Nucleus accumbens (tissue), 56 donors: ENCODE measurements at places on chromosomes 11 and 22.

- no peak for DNase-seq
Measured at GRCh38 chr11:71986131-71986530, 12.6 kb upstream of the IL18BP start.

DNA sequence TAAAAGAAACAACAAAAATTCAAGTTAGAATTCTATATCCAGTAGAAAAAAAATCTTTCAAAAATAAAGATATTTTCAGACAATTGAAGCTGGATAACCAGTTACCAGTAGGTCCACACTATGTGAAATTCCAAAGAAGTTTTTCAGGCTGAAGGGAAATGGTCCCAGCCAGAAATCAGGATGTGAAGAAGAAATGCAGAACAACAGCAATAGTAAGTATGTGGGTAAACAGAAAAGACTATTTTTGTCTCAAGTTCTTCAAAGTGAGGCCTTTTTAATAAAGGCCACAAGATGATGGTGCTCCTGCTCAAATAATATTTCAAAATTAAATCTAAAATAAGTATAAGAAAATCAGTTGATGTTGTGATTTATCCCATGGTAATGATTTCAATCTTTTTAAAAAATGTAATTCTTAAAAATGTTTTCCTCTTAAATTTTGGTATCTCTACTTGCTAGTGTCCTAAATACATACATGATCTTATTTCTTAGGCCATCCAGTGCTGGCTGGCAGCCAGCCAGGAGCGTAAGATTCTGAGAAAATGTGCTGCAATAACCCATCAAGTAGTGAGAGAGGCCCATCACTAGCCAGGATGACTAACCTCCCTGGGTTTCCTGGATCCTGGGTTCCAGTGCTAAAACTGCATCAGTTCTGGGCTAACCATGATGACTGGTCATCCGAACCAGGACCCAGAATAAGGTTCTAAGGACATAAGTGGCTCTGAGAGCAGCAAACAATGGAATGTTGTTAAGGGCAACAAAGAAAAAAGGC, 15.6 kb upstream of the UCP3 start:
- DNase-seq, result no peak

- DNase-seq, result no peak
Measured at GRCh38 chr11:70558681-70559080, 160.4 kb downstream of the CTTN start.

DNA sequence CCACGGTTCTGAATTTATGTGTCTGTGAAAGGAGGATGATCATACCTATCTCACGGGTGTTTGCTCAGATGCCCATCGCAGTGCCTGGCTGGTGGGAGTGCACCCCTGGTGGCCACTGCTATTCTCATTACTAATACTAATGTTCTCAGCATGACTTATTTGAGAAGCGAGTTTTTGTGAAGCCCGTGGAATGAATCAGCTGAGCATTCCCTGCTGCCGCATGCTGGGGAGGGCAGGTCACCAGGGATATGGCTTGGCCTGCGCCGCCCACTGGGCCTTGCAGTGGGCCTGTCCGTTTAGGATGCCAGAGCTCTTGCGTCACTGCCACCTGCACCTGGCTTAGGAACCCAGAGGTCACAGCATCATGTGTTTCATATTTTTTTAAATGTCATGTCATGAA, 16.9 kb downstream of the CTTN start:
- DNase-seq, result no peak

- DNase-seq, result no peak
Measured at GRCh38 chr11:60950933-60951605, 907 bp downstream of the SLC15A3 start.

DNA sequence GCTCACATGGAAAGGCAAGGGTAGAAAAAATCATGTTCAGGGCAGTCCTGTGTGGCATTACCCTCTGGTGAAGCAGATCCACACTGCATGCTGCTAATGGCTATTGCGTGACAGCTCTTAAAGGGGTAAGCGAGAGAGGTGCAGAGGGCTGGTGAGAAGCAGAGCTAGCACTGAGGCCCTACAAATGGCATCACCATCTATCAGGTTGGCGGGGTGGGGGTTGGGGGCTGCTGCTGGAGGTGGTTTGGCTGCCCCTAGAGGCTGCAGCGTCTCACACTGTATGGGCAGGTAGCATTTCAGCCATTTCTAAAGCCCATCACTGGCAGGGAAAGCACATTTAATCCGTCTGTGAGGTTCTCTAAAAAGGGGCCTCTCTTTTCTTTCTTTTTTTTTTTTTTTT, 16.9 kb upstream of the TMA7B start:
- no peak for DNase-seq
